Activated CD4-positive, alpha-beta T cell treated with anti-CD3 and anti-CD28 coated beads, Interleukin-2, Interleukin-6, amounts not matched to agents 100 ng/mL and 50 ng/mL, durations not matched to agents 16 hours and 8 hours (primary cell): ENCODE measurements at places on chromosomes 13 and 19.

GRCh38 chr13:78660495-78660857, 1.5 kb upstream of the OBI1 start:
- no peak for DNase-seq

- DNase-seq, result no peak
Observed at GRCh38 chr13:31903111-31903815, 128.3 kb upstream of the FRY start.

DNA sequence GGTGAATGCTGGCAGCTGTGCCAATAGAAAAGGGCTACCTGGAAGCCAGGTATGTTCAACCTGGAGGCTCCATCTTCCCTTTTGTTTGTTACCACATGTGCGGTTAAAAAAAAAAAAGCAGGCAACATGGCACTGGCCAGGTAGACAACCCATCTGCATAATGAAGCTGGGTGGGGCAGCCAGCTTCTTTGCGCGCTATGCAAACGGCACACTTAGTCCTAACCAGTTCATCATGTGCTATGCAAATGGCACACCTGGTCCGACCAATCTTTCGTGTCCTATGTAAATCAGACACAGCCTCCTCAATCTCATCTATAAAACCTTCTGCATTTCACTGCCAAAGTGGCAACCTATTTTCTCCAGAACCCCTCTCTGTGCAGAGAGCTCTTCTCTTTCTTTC, 11.3 kb upstream of the IGSF23 start:
- no peak for DNase-seq

- DNase-seq, result peak; percentile 8
Observed at GRCh38 chr13:109869312-109870237, 83.2 kb upstream of the IRS2 start.

- no peak for DNase-seq
Observed at GRCh38 chr19:2132731-2133490, 18.5 kb downstream of the AP3D1 start.

DNA sequence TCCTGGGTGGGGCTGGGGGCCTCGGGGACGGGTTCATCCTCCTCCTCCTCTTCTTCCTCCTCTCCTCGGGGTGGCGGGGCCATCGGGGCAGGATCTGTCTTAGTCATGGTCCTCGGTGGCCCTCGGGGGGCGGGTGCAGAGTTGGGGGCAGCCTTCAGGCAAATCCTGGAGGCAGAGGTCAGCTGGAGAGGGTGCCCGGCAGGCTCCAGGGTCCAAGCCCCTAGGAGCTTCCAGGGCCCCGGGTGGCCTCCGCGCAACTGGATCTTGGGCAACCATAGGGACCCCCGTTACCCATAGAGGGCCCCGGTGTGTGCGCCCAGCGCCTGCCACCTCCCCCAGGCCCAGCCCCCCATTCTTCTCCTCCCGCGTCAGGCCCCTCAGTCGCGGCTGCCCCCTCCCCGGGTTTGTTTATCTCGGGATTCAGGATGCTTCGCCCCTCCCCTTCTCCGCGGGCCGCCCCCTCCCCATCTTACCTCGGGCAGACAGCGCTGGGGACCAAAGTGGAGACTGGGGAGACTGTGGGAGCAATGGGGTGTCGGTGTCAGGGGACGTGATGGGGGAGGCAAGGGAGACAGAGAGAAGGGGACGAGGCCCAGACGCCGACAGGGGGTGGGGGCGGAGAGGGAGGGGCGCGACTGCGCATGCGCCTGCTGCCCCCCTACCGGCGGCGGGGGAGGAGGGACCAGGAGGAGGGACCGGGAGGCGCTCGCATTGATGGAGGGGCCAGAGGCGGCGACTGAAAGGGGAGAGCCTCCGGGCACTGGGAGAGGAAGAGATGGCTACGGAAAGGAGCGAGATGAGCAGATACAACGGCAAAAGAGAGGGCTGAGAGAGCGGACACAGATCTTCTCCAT, at the start of gene CLIP3:
CLIP3 (minus strand) TSS at position 623 of the 854 bp plus-strand sequence; CDS start at position 107, 516 bp downstream.
- peak; percentile 38 for DNase-seq

- peak; percentile 25 for DNase-seq
Observed at GRCh38 chr19:5480427-5480836, 25.2 kb downstream of the ZNRF4 start.

DNA sequence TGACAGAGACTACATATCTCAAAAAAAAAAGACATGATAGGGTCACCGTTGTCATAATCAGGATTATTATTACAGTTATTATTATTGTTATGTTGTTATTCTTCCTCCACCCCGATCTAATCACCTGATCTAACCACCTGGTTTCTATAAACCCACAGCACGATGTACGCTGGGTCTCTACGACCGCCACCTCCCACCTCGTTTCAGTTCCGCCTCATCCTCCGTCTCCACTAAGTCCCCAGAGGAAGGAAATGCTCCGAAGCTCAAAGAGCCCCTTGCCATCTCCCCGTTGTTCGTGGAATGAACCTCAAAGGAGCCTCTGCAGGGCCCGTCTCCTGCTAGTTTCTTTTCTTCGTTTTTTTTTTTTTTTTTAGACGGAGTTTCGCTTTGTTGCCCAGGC, 15.9 kb upstream of the MEIS3 start:
- DNase-seq, result peak; percentile 46

DNA sequence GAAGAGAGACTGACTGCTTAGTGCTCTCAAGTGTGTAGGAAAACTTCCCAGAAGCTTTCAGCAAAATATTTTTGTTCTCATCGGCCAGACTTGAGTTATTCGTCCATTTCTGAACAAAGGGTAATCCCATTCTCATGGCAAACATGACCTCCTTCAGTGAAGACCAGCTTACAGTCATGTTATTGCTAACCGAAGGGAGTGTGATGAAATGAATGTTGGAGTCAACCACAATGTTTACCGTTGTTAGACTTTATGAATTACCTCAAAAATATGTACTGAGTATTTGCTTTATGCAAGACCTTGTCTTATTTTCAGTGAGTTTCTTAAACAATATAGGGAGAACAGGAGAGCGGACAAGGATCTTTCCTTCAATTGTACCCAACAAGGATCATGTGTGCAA, 228.6 kb downstream of the LMO7 start:
- no peak for DNase-seq

GRCh38 chr19:31397308-31397707, 48.1 kb upstream of the TSHZ3 start:
- no peak for DNase-seq

DNA sequence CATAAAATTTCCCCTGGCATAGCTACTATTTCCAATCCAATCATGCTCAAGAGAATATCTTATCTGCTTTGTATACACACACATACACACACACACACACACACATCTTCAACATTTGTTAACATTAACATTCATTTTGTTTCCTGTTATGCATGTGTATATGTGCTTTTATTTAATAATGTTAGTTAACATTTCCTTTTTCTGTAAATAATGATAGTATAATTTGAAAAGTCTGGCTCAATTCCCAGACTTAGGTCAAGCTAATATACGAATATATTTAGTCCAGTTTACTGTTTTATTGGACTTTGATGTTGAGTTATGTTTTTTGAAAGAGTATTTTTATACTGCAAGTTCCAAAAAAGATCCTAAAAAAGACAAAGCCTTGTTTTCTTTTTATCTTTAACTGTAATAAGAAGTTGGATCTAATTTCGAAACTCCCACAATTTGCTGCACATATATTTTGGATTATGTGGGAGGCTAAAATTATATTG, 1072.4 kb downstream of the EFNB2 start:
- no peak for DNase-seq

DNA sequence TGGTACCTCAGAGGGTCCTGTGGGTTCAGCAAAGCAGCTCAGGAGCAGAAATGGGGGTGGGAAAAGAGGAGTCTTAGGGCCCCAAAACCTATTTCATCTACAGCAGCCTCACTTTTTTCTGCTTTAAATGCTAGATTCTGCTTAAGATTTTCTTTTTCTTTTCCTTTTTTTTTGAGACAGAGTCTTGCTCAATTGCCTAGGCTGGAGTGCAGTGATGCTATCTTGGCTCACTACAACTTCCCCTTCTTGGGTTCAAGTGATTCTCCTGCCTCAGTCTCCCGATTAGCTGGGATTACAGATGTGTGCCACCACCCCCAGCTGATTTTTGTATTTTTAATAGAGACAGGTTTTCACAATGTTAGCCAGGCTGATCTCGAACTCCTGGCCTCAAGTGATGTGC, 30.7 kb upstream of the WDFY2 start:
- DNase-seq, result no peak

DNA sequence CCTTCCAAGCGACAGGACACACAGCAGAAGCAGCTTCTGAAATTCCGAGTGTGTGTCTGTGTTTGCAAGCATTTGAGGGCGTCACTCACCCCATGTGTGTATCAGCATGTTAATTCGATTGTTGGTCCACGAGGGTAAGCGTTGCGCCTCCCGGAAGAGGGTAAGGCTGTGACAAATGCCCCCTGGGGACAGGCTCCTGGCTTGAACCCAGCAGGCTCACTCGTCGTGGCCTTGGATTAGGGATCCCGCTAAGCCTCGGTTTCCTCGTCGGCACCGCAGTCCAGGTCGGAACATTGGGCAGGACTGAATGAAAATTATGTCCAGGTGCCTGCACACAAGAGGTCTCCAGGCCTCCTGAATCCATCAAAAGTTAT, 606 bp upstream of the STXBP2 start:
- DNase-seq, result no peak

DNA sequence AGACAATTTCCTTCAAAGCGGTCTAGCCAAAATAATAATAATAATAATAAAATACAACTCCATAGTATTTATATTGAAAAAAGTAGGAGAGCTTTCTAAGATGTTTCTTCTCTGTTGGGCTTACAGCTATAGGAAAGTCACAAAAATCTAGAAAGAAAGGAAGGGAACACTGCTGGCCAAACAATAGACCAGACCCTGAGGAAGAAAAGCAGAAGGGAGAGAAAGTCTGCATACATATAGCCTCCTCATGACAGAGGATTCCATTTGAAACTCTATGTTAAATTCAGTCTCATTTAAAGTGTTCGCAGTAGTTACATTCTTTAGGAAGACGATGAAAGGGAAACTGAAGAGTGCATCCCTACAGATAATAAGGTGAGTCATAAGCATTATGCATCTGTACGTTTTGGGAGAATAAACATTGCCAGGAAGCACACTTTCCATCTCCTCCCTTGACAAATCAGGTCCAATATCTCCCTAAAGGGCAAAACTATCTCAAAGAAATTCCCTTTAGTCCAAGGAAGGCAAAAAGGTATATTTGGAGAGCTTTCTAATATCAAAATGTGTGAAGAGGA, 86.5 kb downstream of the PCDH9 start:
- no peak for DNase-seq

DNA sequence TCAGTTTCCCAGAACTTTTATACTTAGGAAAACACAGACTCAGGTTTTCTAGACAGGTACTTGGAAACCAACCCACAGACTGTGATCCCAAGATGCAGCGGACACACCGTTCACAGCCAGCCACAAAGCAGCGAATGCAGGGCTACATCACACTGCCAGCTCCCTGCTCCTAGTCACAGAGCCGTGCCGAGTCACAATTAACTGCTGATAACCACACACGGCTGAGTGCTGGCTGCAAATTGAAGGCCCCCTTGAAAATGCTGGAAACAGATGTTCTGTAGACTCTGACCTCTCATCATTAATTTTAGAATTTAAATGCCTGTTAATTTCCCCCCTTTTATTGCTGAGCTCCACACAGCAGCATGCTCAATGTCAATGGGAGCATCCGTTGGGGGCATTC, 78.6 kb upstream of the SIAH3 start:
- DNase-seq, result no peak

DNA sequence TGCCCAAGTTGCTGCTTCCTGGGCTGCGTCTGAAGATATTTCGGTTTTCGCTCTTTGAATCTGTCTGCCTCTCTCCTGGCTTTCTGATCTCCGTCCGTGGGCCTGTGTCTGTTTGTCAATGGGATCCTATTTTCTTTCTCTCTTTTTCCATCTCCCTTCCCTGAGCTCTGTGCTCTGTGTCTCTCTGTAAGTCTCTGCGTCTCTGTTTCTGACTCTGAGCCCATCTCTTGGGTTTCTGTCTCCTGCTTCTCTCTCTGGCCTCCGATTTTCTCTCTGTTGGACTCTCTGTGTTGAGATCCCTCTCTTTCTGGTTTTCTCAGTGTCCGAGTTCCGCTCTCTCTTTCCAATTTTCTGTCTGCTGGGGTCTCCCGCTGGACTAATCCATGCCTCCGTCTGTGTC, 1.7 kb downstream of the PRKCG start:
- no peak for DNase-seq

- DNase-seq, result no peak
Observed at GRCh38 chr19:29815231-29815630, 3.4 kb downstream of the CCNE1 start.

DNA sequence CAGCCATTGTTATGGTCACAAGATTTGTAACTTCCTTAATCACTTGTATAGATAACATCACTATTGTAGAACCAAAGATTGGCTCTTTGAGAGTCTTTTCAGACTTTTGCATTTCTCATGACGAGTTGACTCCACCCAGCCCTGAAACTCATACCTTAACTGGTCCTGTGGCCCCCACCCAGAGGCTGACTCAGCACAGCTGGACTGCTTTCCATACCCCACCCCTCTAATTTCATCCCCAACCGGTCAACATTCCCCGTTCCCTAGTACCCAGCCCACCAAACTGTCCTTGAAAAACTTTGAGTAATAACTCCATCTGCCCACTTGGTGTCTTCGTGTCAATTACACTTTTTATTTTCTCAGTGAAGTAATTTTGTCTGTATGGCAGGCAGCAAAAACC, 32.1 kb upstream of the SLITRK1 start:
- DNase-seq, result no peak

GRCh38 chr13:98343461-98343860, 166.4 kb upstream of the RNF113B start:
- DNase-seq, result no peak

- peak; percentile 76 for DNase-seq
Observed at GRCh38 chr19:862581-863314, 3.3 kb downstream of the CFD start.

GRCh38 chr13:111233080-111233479, 87.4 kb upstream of the TEX29 start:
- no peak for DNase-seq
